ENCODE measurements at places on chromosomes 1 and 21.

GRCh38 chr1:29393451-29393826 is 157.1 kb downstream of the PTPRU start:
- DNase-seq, result no peak

GRCh38 chr1:26723013-26723991 is 27.5 kb downstream of the ARID1A start:
- no peak for DNase-seq

DNA sequence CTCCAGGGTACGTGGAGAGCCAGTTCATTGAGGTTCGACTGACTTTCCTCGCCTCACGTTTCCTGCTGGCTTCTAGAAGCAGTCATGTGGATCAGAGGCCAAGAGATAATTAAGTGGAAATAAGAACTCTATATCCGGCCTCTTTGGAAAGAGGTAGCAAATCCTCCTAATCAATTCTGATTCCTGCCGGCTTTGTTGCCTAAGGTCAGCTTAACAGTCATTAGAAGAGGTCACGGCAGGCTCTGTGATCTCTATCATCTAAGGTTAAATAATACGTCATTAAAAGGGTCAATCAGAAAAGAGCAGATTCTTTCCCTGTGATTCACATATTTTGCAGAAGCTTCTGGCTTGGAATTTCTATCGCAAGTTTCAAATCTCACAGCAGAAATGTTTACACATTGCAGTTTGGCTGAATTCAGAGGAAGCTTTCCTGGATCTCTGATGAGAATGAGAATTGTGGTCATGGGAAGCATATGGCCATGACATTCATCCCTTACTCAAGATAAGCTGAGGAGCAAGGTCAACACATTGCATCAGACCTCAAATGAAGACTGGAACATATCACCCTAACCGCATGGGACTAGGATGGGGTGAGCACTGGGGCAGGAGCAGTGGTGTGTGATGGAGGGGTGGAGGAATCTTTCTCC is 189.4 kb downstream of the PBX1 start:
- no peak for DNase-seq

DNA sequence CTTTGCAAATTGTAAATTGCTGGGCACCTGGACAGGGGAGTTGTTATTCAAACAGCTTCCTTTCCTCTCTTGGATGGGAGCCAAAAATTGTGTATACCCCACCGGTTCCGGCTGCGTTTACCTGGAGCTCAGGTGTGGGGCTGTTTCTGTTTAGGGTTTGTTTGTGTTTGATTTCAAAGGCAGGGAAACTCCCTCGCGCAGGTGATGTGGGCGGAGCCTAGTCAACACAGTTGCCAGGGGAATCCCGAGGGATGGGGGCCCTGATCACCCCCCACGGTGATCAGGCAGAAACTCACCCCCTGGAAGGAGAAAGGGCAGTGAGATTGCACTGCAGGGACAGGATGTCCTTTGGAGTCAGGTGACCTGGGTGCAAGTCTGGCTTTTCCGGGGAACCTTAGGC is 28.3 kb downstream of the CDCP2 start:
- DNase-seq, result no peak

- DNase-seq, result no peak
These were observed 427.0 kb downstream of the HLX start for GRCh38 chr1:221306239-221306638.
